Activated CD8-positive, alpha-beta T cell treated with anti-CD3 and anti-CD28 coated beads for 36 hours (primary cell): ENCODE measurements at places on chromosomes 4 and X.

DNA sequence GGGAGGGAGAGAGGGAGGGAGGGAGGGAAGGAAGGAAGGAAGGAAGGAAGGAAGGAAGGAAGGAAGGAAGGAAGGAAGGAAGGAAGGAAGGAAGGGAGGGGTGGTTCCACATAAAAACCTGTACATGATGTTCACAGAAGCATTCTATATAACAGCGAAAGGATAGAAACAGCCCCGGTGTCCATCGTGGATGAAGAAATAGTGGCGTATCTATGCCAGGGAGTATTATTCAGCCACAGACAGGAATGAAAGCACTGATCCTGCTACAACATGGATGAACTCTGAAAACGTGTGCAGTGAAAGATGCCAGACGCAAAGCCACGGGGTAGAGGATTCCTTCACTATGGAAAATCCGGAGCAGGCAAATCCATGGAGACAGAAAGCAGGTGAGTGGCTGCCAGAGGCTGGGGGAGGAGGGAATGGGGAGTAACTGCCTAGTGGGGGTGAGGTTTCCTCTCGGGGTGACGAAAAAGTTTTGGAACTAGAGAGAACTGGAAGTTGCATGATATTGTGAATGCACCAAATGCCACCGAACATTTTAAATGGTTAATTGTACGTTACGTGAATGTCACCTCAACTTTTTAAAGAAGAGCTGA is 92.2 kb downstream of the ABLIM2 start:
- DNase-seq = no peak

DNA sequence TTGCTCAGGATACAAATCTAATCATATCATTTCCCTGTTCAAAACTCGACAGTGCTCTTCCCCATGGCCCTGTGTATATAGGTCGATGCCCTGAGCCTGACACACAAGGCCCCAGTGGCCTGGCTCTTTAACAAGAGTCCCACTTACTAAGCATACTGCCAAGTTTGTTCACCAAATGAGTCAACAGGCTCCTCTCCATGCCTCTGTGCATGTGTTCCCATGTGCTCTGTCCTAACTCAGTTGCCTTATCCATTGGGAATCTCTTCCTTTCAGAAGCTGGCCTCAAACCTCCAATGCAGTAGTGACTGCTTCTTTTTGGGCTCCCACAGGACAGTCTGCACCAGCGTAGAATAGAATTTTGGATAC is 18.9 kb upstream of the CXCR3 start:
- peak; percentile 28 for DNase-seq

GRCh38 chrX:10244915-10245622 is 88.3 kb downstream of the CLCN4 start:
- no peak for DNase-seq

DNA sequence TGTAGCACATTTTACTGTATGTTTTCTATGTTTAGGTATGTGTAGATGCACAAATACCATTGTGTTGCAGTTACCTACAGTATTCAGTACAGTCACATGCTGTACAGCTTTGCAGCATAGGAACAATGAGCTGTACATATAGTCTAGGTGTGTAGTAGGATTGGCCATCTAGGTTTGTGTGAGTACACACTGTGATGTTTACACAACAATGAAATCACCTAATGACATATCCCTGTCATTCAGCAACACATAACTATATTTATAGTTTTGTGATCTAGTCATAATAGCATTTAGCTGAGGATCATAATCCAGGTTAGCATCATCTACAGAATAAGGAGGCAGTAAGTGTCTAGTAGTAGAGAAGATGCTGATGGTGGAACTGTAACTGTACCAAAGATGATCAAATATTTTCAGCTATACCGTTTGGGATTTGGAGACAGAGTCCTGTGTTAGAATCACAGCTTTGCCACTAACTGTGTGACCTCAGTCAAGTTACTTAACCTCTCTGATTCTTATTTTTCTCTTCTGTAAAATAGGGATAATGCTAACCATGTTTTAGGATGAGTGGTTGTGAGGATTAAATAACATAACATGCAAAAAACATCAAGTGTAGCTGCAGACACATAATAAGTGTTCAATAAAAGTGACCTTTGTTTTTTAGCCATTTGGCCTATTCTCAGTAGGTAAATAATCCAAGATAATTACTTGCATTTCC is 73.3 kb downstream of the LIMCH1 start:
- no peak for DNase-seq

DNA sequence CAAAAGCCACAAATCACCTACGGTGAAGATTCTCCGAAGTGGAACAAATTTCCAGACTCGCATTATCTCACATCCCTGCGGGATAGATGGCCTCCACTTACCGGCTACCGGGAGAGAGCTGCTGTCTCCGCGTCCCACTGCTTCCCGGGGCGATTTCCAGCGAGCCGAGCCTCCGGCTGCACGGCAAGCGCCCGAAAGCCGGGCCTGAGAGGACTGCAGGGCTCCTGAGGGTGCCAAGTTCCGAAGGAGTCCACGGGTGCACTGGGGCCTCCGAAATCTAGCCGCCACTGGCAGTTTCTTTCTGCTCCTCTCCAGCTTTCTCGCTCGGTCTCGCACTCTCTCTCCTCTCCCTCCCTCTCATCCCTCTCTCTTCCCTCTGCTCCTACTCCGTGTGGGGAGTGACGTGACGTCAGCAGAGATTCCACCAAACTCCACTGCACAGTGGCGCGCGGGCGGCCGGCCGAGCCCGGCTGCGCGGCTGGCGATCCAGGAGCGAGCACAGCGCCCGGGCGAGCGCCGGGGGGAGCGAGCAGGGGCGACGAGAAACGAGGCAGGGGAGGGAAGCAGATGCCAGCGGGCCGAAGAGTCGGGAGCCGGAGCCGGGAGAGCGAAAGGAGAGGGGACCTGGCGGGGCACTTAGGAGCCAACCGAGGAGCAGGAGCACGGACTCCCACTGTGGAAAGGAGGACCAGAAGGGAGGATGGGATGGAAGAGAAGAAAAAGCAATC is 14.0 kb upstream of the PITX2 start:
- no peak for DNase-seq

DNA sequence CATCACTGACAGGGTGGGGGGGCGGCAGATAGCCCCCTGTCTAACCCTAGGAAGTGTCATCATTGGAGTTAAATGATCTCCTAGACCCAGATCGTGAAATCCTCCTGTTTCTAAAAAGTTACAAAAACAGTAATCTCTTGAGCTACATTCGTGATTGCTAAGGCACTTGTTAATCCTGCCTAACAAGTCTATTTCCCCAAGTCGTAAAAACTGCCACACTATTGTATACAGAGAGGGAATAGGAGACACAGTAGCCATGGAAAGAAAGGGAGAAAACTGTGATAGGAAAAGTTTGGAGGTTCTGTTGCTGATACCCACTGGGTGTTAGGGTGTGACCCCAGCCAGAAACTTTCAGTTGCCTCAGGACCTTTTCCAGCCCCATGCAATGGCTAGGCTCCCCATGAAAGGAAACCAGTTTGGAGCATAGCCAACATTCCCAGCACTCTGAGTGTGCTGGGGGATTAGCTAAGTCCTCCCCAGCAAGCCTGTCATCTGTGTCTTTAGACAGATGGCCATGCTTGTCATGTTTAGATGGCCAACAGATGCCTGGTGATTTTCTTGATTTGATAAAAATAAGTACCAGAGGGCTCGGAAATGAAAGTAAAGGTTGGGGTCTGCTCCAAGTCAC is 63.3 kb upstream of the ANXA10 start:
- DNase-seq = no peak

DNA sequence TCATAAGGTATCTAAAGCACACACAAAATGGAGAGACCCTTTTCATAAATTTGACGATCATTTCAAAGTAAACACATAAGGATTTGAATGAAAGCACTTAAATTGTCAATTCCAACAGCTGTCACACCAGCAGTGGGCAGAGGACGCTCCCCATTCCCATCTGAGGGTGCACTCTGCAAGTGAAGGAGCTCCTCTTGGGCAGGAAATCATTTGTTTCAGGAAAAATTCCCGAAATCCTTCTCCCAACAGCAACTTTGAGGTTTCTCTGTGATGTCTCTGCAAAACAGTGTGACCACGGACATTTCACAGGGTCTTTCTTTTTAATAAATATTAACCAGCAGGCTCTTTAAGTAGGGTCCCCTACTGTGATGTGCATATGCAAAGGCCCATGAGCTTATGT is 111.0 kb downstream of the EPHA5 start:
- DNase-seq = no peak

- DNase-seq = no peak
These were observed 165.9 kb upstream of the HHIP start for GRCh38 chr4:144480068-144480467.

- DNase-seq = no peak
These were observed 30.1 kb upstream of the CFAP299 start for GRCh38 chr4:80305466-80305865.

DNA sequence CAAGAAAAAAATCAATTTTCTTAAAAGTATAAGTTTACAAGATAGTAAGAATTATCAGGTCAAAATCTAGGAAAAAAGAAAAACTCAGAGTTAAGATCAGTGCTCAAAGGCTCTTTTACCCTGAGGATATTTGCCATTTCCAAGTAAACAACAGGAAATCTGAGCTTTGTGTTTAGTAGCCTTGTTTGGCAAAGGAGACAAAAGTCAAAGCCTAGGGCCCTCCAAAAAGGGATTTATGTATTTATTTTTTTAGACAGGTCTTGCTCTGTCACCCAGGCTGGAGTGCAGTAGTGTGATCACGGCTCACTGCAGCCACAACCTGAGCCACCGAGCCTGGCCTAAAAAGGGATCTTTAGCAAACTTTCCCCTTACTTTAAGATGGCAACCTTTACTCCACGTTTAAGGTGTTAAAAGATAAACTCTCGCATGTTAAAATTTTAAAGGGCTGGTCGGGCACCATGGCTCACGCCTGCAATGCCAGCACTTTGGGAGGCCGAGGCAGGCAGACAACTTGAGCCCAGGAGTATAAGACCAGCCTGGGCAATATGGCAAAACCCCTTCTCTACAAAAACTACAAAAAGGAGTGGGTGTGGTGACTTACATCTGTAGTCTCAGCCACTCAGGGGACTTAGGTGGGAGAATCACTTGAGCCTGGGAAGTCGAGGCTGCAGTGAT is 21.3 kb upstream of the OPHN1 start:
- no peak for DNase-seq

GRCh38 chrX:124415115-124415800 is 68.9 kb downstream of the SH2D1A start:
- no peak for DNase-seq

DNA sequence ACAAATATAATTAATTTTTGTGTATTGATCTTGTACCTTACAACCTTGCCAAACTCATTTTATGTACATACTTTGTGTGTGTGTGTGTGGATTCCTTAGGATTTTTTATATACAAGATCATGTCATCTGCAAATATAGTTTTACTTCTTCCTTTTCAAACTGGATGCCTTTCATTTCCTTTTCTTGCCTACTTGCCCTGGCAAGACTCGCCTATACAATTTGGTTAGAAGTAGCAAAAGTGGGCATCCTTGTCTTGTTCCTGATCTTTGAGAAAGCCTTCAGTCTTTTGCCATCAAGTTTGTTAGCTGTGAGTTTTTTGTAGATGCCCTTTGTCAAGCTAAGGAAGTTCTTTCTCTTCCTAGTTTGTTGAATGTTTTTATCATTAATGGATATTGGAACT is 30.5 kb downstream of the RUFY3 start:
- no peak for DNase-seq

DNA sequence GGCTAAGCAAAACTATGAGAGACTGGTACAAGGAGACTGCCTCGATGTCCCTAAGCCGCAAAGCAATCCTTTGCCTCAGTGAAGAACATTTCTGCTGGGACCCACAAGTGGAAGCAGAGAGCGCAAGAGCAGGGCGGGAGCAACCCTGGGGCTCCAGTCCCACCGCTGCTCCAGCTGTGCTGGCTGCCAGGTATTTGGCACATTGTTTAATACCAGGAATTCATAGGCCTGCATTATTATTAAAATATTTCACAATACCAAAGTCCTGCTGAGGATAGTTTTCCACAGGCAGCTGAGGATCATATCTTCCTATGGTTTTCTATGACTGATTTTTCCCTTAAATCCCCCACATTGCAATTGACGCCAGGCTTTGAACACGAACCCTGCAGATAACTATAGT is 163.5 kb upstream of the TLL1 start:
- DNase-seq = no peak

DNA sequence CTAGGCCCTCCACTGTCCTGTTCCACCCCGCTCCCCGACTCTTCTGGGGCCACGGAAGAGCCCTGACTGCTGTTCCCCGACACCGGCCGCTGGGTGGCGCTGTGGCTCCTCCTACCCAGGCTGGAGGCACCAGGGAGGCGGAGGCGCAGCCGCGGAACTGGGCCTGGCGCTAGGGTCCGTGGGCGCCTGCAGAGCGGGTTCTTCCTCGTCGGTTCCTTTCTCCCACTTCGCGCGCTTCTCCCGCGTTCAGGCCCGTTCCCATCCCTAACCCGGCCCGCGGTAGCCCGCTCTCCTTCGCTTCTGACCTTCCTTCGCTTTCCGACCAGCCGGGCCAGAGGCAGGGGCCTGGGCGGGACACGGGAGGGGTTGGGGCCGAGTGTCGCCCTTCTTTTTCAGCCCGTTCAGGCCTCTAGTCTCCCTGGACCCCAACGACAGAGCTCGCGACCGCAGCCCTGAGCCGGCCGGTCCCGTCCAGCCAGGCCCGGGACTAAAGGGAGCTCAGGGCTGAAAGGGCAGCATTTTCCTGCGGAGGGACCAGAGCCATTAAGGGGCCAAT is 34.3 kb downstream of the NALF2 start:
- DNase-seq = peak; percentile 71

GRCh38 chr4:155047755-155048154 is 160.7 kb upstream of the NPY2R start:
- no peak for DNase-seq

GRCh38 chr4:140579278-140579677 is 10.5 kb upstream of the UCP1 start:
- no peak for DNase-seq

GRCh38 chr4:15398732-15399131 is 29.1 kb upstream of the C1QTNF7 start:
- DNase-seq = no peak

GRCh38 chr4:39574946-39575345 is 47.7 kb upstream of the UGDH start:
- no peak for DNase-seq

DNA sequence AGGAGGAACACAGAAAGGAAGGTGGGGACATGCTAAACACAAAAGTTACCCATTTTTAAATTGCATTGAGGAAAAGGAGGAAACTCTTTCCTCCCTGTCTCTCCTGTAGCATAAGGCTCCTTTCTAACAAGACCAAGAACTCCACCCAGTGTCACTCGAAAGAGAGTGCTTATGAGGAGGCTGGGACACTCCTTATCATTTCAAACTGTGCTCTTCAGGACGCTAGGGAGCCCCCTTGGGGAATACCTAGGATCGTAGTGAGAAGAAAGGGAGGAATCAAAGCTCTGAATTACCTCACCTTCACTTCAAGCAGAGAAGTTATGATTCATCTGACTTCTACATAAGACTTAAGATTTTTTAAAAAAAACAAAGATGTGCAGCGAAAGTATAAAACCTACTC is 65.5 kb downstream of the F9 start:
- DNase-seq = no peak

GRCh38 chr4:126513596-126513995 is 1119.2 kb upstream of the INTU start:
- no peak for DNase-seq

GRCh38 chr4:182227611-182228010 is 15.6 kb upstream of the TENM3 start:
- DNase-seq = no peak

- DNase-seq = no peak
These were observed 8.6 kb downstream of the FAM200B start for GRCh38 chr4:15690020-15690809.

- DNase-seq = no peak
These were observed 877.3 kb downstream of the ADGRL3 start for GRCh38 chr4:62077406-62077805.
